ENCODE measurements at places on chromosomes 11 and 22. TPM values are rescaled to one million over a fixed set of nuclear protein-coding genes. Genes with fewer than 3 reads are reported as not detected.

GRCh38 chr11:76033699-76034098 is 172.6 kb downstream of the WNT11 start:
- no peak for DNase-seq
- no peak overlapping the region for H3K4me3 ChIP-seq
- peaks cover 5% of the 10 kb centered on the region for H3K4me1 ChIP-seq

- H3K4me3 ChIP-seq: no peak overlapping the region
- no peaks in the 10 kb centered on the region for H3K27me3 ChIP-seq
- DNase-seq: no peak
- H3K27ac ChIP-seq: no peak overlapping the region
- no peaks in the 10 kb centered on the region for H3K4me1 ChIP-seq
Measured at GRCh38 chr11:40227730-40228129, 1231.7 kb downstream of the LRRC4C start.

DNA sequence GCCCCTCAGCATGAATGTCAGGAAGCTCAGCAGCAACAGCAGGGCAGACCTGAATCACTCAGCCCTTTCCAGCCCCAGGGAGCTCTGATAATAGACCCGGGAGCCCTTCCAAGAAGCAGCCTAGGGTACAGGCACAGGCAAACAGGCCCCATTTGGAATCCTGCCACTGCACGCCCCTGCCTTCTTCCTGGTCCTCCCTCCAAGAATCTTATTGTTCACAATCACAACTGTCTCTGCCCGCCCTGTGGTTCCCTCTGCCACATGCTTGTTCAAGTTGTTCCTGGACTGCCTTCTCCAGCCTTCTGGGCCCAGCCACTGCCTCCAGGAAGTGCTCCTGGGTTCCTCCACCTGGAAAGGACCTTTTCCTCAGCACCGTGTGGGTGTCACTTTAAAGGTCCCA is 54.6 kb downstream of the LRRC32 start:
- no peak overlapping the region for H3K4me3 ChIP-seq
- H3K4me1 ChIP-seq: peaks cover 4% of the 10 kb centered on the region
- no peaks in the 10 kb centered on the region for H3K36me3 ChIP-seq
- DNase-seq: no peak
- H3K27me3 ChIP-seq: peaks cover 4% of the 10 kb centered on the region
- no peak overlapping the region for H3K27ac ChIP-seq

DNA sequence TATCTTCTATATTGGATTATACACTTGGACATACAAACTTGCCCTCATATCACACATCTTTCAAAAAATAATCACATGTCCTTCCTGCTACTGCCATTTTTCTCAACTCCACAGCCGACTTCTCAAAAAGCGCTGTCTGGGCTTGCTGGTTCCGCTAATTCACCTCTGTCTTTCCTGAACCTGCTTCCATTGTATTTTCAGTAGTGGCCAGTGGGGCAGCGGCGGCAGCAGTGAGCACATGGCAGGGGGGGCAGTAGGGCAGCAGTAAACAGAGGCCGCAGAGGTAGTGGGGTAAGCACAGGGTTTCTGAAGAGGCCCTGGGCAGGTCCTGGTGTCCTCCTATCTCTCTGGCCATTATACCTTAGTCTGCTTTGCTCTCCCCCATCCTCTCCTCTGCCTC is 126.3 kb downstream of the RRAS2 start:
- H3K4me1 ChIP-seq: no peaks in the 10 kb centered on the region
- DNase-seq: no peak
- no peaks in the 10 kb centered on the region for H3K27me3 ChIP-seq

DNA sequence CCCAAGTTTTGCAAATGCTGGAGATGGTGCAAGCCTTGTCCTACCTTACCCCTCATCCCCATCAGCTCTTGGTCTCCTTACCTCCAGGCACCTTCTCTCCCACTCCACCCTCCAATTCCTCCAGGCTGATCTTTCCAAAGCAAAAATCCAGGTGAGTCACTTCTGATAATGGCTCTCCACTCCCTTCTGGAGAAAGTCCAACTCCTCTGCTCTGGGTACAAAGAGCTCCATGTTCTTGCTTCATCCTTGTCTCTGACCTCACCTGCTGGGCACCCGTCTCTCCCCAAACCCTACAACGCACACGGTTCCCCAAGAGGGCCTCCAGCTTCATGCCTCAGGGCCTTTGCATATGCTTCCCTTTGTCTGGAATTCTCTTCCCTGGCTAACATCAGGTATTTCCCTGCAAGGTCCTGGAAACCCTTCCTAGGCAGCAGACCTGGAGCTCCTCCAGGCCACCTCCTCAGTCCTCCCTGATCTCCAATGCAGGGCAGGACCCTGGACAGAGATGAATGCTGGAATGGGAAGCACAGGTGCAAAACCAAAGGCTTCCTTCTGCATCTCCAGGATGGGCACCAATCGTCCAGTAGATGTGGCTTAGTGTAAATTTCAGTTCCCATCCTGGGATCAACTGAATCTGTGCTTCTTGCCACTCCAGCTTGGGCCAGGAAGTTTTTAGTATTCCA is 22.7 kb downstream of the IFT27 start:
- no peaks in the 10 kb centered on the region for H3K36me3 ChIP-seq
- DNase-seq: no peak
- peaks cover 14% of the 10 kb centered on the region for H3K27me3 ChIP-seq

- peaks cover 14% of the 10 kb centered on the region for H3K27me3 ChIP-seq
- H3K4me3 ChIP-seq: peak overlapping the region; percentile 95
- peaks cover 33% of the 10 kb centered on the region for H3K4me1 ChIP-seq
- peaks cover 9% of the 10 kb centered on the region for H3K36me3 ChIP-seq
- DNase-seq: no peak
Measured at GRCh38 chr11:128691802-128692752, 1.8 kb upstream of the FLI1 start.

GRCh38 chr11:46100670-46101069 is 20.6 kb downstream of the PHF21A start:
- no peak for DNase-seq
- peak overlapping the region; percentile 29 for H3K4me3 ChIP-seq
- peaks cover 48% of the 10 kb centered on the region for H3K4me1 ChIP-seq
- H3K27me3 ChIP-seq: no peaks in the 10 kb centered on the region
- H3K36me3 ChIP-seq: peaks cover 3% of the 10 kb centered on the region

DNA sequence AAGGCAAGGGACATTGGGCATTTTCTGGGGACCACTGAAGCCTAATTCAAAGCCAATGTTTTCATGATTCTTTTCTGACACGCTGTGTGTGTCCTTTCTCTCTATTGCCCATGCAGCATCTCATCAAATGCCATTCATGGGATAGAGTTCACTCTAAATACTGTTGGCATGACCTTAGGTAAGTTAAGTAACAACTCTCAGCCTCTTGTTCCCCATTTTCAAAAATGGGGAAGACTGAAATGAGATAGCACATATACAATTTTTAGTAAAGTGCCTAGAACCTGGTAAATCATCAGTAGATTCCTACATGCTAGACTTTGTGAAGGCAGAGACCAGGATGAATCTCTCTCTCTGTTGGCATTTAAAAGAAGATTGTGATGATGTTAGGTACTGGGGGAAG is 12.7 kb upstream of the OR52K2 start:
- H3K4me3 ChIP-seq: no peak overlapping the region
- H3K27me3 ChIP-seq: peaks cover 6% of the 10 kb centered on the region
- H3K27ac ChIP-seq: no peak overlapping the region
- no peaks in the 10 kb centered on the region for H3K36me3 ChIP-seq
- H3K4me1 ChIP-seq: no peaks in the 10 kb centered on the region

GRCh38 chr11:17658211-17658610 is 61.2 kb upstream of the MYOD1 start:
- no peaks in the 10 kb centered on the region for H3K4me1 ChIP-seq
- no peak for DNase-seq
- H3K27me3 ChIP-seq: peaks cover 40% of the 10 kb centered on the region
- no peaks in the 10 kb centered on the region for H3K36me3 ChIP-seq

DNA sequence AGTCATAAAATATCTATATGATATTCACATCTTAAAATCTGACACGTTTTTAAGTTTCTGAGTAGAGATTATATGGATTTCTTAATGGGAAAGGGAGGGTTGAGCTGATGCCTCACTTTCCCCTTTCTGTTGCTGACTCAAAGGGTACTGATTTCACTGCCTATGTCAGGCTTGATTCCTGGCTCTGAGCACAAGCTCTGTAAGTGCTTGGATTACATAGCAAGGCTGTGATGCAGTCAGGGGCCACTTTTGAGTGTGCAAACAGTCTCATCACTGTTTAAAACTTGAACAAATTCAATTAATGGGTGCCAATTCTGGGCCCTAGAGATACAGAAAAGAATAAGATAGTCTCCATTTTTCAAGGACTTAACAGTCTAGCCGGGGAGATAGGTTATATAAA is 14.4 kb downstream of the ATXN10 start:
- H3K27ac ChIP-seq: no peak overlapping the region
- no peak for DNase-seq
- H3K4me1 ChIP-seq: peaks cover 10% of the 10 kb centered on the region
- H3K4me3 ChIP-seq: no peak overlapping the region
- no peaks in the 10 kb centered on the region for H3K27me3 ChIP-seq

- H3K36me3 ChIP-seq: peaks cover 15% of the 10 kb centered on the region
- H3K27me3 ChIP-seq: no peaks in the 10 kb centered on the region
- H3K4me3 ChIP-seq: peak overlapping the region; percentile 99
- H3K27ac ChIP-seq: peak overlapping the region; percentile 98
- no peak for DNase-seq
Measured at GRCh38 chr11:13463779-13464290, 813 bp upstream of the BTBD10 start.

UBQLNL gene
- 0.19 TPM for total RNA-seq

TPBGL gene
- total RNA-seq: 0.45 TPM
